ENCODE measurements at places on chromosomes 1 and 21. TPM values are rescaled to one million over a fixed set of nuclear protein-coding genes. Genes with fewer than 3 reads are reported as not detected.
A peak's percentile ranks its signal among the peaks of the same experiment; 100 is the strongest.

The AADACL4 gene
- not detected for total RNA-seq

The HSD3B2 gene
- total RNA-seq = not detected

GRCh38 chr1:211353562-211354212, 27.1 kb downstream of the TRAF5 start:
- no peak for DNase-seq

The PPFIA4 gene
- total RNA-seq = 16.3 TPM

DNA sequence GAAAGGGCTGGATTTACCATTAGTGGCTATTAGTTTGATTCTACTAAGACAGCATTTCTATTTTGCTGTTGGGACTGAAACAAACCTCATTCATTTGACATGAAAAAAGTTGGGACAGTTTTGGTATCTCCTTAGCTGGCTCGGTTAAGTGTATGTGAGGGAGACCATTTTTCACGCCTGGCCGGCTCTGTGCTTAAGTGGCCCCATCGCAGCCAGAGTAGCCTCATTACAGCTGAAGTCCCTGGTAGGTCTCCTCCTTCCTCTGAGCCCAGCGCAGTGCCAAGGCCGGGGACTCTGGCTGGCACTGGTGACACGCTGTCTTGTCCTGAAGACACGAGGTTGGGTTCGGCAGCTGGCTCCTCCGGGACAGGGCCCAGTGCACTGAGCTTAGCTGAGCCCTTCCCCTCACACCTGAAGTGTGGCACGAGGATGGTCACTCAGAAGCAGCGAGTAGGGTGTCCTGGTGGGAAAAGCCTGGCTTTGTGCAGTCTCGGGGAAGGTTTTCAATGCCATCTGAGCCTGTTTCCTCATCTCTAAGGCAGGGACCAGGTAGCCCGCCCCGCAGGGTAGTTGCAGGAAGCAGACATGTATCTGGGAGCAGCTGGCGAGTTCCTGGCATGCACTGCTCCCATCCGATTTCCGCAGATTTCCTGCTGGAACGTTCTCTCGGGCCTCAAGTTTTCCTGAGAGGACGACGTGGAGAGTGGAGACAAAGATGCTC, 196.5 kb downstream of the DYRK1A start:
- peak; percentile 44 for DNase-seq

The TP53BP2 gene
- total RNA-seq = 26.9 TPM

- DNase-seq = peak; percentile 83
Measured at GRCh38 chr1:21764615-21765423, 18.1 kb downstream of the USP48 start.

The RHD gene
- not detected for total RNA-seq

The GPATCH2 gene
- 8.0 TPM for total RNA-seq
